Left ventricle myocardium inferior (tissue), 1 donor: ENCODE measurements at places on chromosomes 2 and 18. TPM values are rescaled to one million over a fixed set of nuclear protein-coding genes. Genes with fewer than 3 reads are reported as not detected.
A peak's percentile ranks its signal among the peaks of the same experiment; 100 is the strongest.

Gene CTLA4
- 0.11 TPM for total RNA-seq

Gene NT5DC4
- total RNA-seq, result not detected

Gene RAB6C
- total RNA-seq, result 0.16 TPM

Gene GNAL
- total RNA-seq, result 1.1 TPM

Gene SERPINB4
- total RNA-seq, result not detected

Gene HOXD11
- not detected for total RNA-seq

Gene SKOR2
- total RNA-seq, result not detected

Gene ICOS
- not detected for total RNA-seq

Gene RAD51AP2
- total RNA-seq, result 0.14 TPM

GRCh38 chr2:109353806-109354745 is 225.1 kb downstream of the SH3RF3 start:
- DNase-seq, result no peak

DNA sequence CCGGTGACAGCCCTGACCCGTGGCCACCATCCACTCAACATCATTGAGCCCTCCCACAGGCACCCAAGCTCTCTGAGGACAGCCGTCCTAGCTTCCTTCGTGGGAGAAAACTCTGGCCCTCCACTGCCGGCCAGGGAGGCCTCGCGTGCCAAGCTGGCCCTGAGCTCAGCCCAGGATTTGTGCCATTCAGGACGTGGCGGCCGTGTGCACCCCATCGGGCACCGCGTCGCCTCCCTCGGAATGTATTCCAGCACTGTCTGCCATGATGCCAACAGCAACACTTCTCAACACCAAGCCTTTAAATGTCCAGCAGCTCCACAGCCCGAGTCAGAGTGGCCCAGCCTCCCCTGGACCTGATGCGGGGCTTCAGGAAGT is 35.7 kb downstream of the ZNF516 start:
- no peak for DNase-seq

DNA sequence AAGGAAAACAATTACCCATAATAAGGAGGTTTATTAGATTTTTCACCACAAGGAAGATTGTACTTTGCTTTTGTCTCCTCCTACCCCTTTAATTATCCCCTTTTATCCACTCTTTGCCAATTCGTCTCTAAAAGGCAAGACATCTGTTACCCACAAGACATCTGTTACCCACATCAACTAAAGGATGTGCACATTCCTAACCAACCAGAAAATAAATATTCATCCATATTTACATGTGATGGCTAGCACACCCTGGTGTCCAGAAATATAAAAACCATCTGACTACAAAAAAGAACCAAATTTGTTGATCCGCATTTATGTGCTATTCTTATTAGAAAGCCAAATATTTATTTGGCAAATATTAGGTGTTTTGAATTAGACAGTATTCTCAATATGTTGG is 35.7 kb downstream of the ACVR1C start:
- DNase-seq, result no peak

DNA sequence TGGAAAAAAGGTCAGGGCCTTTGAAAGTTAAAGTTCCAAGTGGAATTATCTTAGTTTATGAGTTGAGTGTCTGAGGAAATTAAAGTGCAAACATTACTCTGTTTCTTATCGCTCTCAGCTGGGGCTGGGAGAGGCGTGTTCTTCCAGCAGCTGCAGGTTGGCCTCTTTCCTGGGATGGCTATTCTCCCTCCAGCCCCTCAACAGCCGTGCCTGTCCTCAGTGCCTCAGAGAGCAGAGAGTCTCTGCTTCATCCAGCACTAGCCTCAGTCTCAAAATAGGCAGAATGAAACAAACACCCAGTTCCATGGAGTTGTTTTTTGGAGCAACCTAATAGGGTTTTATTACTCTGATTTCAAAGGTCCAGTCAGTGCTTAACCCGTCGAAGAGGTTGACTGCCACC is 298.1 kb downstream of the GALR1 start:
- DNase-seq, result peak; percentile 64

- no peak for DNase-seq
Observed at GRCh38 chr2:197674591-197674990, 796 bp downstream of the RFTN2 start.

GRCh38 chr2:140905083-140905781 is 1225.6 kb downstream of the LRP1B start:
- no peak for DNase-seq

GRCh38 chr2:181621779-181622490 is 35.0 kb downstream of the CERKL start:
- DNase-seq, result no peak

GRCh38 chr2:103959174-103960128 is 894.5 kb upstream of the POU3F3 start:
- DNase-seq, result no peak
